Uterus (tissue), 4 donors: ENCODE measurements at places on chromosomes 5 and 9. TPM values are rescaled to one million over a fixed set of nuclear protein-coding genes. Genes with fewer than 3 reads are reported as not detected.

The RORB gene
- under 0.01 TPM for total RNA-seq

The HTR4 gene
- not detected for total RNA-seq

The OR13C2 gene
- total RNA-seq: not detected

The MSMP gene
- not detected for total RNA-seq

The KCNT1 gene
- not detected for total RNA-seq

The SLC34A1 gene
- not detected for total RNA-seq

The SMIM33 gene
- total RNA-seq: not detected

The LCN2 gene
- total RNA-seq: 2.6 TPM

The MEIKIN gene
- not detected for total RNA-seq

The RAI14 gene
- total RNA-seq: 32.4 TPM

The PCDHB15 gene
- 14.0 TPM for total RNA-seq

The ACOT12 gene
- not detected for total RNA-seq

The CCDC192 gene
- not detected for total RNA-seq

DNA sequence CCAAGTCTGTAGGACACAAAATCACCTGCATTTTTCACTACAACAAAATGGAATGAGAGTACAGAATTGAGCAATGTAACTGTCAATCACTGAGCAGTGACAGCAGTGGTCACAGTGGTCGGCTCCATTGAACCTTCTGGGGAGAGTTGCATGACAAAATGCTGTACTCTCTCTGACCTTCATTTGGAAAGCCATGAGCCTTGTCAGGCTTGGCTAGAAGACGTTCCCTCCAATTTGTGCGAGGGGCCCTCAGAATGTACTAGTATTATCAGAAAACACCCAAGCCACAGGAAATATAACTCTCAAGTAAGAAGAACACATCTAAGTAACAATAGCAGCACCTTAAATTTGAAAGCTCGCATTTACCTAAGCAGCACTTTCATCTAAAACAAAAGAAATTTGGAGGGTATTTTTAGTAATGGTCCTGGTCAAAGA is 425.6 kb upstream of the MEF2C start:
- H3K27me3 ChIP-seq: no peaks in the 10 kb centered on the region
- H3K4me1 ChIP-seq: no peaks in the 10 kb centered on the region
- H3K27ac ChIP-seq: no peak overlapping the region
- no peak for DNase-seq

GRCh38 chr5:43415935-43416802 is 4.0 kb upstream of the CCL28 start:
- H3K4me3 ChIP-seq: no peak overlapping the region
- no peaks in the 10 kb centered on the region for H3K36me3 ChIP-seq
- H3K27ac ChIP-seq: no peak overlapping the region

GRCh38 chr5:100423330-100423729 is 111.8 kb upstream of the FAM174A start:
- no peak for DNase-seq
- no peak overlapping the region for H3K4me3 ChIP-seq
- H3K27me3 ChIP-seq: no peaks in the 10 kb centered on the region

DNA sequence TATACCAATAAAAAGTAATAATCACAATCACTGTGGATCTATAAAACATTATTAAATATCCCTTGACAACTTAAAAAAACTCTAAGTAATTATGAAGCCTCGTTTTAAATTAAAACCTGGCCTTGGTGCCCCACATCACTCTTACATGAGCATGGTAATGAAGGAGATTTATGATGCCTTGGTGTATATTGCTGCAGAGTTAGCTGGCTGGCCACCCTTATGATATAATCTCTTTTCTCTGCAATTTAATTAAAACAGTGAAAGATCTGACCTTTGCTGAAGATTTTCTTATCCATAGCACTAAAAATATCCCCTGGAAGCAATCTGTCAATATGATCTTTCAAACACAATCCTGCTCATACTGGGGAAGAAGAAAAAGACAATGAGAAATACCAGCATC is 48.8 kb upstream of the PCSK1 start:
- H3K27ac ChIP-seq: no peak overlapping the region
- no peak for DNase-seq
- no peaks in the 10 kb centered on the region for H3K36me3 ChIP-seq

DNA sequence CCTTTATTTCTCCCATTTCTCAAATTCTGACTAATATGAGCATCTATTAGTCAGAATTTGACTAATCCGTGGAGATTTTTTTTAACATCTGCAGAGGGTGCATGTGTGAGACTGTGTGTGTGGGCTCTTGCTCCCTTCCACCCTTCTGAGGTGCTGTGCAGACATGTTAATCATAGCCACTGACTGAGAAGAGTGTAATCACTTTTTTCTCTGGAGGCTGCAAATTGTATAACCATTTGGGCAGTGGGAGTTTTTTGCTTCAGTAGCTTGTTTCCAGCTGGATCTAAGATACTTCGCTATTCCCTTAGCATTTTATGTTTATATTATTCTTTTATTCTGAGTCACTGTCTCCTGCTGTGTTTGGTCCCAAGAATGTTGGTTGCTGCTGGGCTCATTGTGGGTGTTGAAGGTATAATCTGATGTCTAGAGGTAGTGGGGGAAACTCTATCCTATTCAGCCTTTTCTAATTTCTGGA is 66.2 kb downstream of the ARHGEF28 start:
- no peak overlapping the region for H3K27ac ChIP-seq
- no peak overlapping the region for H3K4me3 ChIP-seq
- H3K4me1 ChIP-seq: no peaks in the 10 kb centered on the region
- H3K27me3 ChIP-seq: no peaks in the 10 kb centered on the region

GRCh38 chr5:99004960-99005359 is 76.2 kb upstream of the CHD1 start:
- no peaks in the 10 kb centered on the region for H3K27me3 ChIP-seq
- no peak overlapping the region for H3K27ac ChIP-seq

GRCh38 chr9:92973700-92974099 is 26.4 kb downstream of the FGD3 start:
- H3K4me1 ChIP-seq: no peaks in the 10 kb centered on the region
- no peaks in the 10 kb centered on the region for H3K27me3 ChIP-seq
- DNase-seq: no peak
- no peaks in the 10 kb centered on the region for H3K36me3 ChIP-seq
- no peak overlapping the region for H3K27ac ChIP-seq

- no peak overlapping the region for H3K4me3 ChIP-seq
- H3K36me3 ChIP-seq: no peaks in the 10 kb centered on the region
- DNase-seq: no peak
- no peaks in the 10 kb centered on the region for H3K4me1 ChIP-seq
- H3K27ac ChIP-seq: no peak overlapping the region
- no peaks in the 10 kb centered on the region for H3K27me3 ChIP-seq
Measured at GRCh38 chr5:157306692-157307471, 41.0 kb downstream of the CYFIP2 start.

DNA sequence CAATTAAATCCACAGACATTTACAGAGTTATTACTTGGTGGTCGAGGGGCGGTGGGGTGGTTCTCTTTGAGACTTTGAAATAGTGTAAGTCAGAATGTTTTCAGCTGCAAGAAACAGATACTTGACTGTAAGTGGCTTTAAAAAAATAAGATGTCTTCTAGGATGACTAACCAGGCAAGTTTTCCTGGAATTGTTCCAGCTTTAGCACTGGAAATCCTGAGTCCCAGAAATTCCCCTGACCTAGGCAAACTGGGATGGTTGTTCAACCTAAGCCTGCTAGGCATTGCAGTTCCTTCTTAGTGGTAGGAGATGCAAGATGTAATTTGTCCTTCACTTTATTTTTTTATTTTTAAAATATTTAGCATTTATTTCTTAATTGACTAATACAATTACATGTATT is 169.5 kb upstream of the POC5 start:
- H3K27ac ChIP-seq: no peak overlapping the region
- no peaks in the 10 kb centered on the region for H3K4me1 ChIP-seq

- H3K36me3 ChIP-seq: no peaks in the 10 kb centered on the region
- no peak for DNase-seq
- H3K27ac ChIP-seq: no peak overlapping the region
- no peaks in the 10 kb centered on the region for H3K27me3 ChIP-seq
Measured at GRCh38 chr5:52760695-52761366, 26.9 kb upstream of the ITGA1 start.

- H3K27me3 ChIP-seq: no peaks in the 10 kb centered on the region
- H3K27ac ChIP-seq: no peak overlapping the region
- no peak for DNase-seq
Measured at GRCh38 chr5:116454417-116454927, 120.2 kb downstream of the SEMA6A start.

DNA sequence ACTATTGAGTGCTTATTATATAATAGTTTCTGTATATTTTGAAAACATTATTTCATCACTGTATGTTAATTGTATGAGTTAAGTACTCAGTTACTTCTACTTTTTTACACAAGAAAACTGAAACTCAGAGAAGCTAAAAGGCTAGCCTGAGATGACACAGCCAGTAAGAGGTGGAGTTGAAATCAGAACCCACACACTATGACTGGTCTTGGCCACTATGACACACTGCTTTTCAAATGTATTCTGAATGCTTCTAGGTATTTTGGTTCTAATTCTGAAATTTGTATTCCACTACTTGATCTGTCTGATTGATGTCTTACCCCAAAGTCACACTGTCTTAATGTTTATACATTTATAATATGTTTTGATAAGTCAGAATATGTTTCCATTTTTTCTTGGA is 181.8 kb downstream of the ZDHHC21 start:
- no peaks in the 10 kb centered on the region for H3K36me3 ChIP-seq
- no peak for DNase-seq
- H3K27ac ChIP-seq: no peak overlapping the region
- no peaks in the 10 kb centered on the region for H3K4me1 ChIP-seq
- H3K4me3 ChIP-seq: no peak overlapping the region
- no peaks in the 10 kb centered on the region for H3K27me3 ChIP-seq

DNA sequence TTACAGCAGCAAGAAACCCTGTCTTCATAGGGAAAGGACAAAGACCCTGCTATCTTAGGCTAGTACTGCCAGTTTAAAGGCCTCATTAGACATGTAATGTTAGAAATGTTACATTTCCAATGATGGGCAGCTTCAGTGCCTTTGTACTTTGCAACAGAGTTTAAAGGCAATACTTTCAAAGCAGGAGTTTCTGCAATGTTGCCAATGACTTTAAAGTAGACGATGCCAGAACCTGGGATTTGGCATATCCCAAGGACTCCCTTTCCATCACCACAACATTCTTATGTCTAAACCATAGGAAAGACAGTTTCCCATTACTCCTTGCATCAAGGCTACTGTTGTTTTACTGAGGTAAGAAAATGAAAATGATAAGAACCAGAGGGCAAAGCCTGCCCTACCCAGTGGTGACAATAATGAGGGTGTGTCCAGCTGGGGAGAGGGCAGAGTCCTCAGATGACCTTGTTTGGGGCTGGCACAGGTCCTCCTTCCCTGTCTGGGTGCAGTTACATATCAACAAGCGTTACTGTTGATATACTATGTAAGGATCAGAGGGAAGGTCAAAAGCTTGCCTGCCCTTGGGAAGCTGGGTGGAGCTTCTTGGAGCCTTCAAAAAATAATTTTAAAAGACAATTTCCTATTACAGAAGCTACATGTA is 27.5 kb upstream of the MLANA start:
- H3K27me3 ChIP-seq: no peaks in the 10 kb centered on the region
- H3K4me3 ChIP-seq: no peak overlapping the region
- H3K4me1 ChIP-seq: no peaks in the 10 kb centered on the region
- no peaks in the 10 kb centered on the region for H3K36me3 ChIP-seq
- DNase-seq: no peak

DNA sequence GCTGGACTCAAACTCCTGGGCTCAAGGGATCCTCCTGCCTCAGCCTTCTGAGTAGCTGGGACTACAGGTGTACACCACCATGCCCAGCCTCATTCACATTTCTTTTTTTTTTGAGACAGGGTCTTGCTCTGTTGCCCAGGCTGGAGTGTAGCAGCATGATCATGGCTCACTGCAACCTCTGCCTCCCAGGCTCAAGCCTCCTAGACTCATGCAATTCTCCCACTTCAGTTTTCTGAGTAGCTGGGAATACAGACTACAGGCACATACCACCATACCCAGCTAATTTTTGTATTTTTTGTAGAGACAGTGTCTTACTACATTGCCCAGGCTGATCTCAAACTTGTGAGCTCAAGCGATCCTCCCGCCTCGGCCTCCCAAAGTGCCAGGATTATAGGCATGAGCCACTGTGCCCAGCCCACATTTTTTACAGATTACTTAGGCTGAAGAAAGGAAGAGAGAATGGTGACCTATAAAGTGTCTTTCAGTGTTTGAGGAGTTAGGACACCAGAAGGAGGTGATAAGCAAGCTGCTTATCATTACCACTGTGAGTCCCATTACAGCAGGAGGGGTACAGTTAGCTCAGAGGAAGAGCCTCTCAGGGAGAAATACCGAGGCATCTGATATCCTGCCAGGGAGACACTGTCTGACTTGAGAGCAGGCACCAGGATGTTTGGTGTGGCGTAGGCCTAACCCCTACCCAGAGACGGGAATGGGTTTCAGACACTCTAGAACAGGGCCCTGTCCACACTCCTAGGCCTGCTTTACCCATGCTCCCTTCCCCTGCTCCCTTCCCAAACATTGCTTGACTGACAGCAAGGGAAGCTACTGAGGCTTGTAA is 9.7 kb downstream of the FAXDC2 start:
- no peaks in the 10 kb centered on the region for H3K27me3 ChIP-seq
- no peaks in the 10 kb centered on the region for H3K4me1 ChIP-seq
- no peak for DNase-seq
- H3K27ac ChIP-seq: no peak overlapping the region
- H3K4me3 ChIP-seq: no peak overlapping the region

GRCh38 chr5:35306716-35307365 is 76.6 kb upstream of the PRLR start:
- no peaks in the 10 kb centered on the region for H3K27me3 ChIP-seq
- H3K27ac ChIP-seq: peak overlapping the region; percentile 66
- H3K36me3 ChIP-seq: no peaks in the 10 kb centered on the region
- no peak for DNase-seq
- no peak overlapping the region for H3K4me3 ChIP-seq
- H3K4me1 ChIP-seq: peaks cover 3% of the 10 kb centered on the region

DNA sequence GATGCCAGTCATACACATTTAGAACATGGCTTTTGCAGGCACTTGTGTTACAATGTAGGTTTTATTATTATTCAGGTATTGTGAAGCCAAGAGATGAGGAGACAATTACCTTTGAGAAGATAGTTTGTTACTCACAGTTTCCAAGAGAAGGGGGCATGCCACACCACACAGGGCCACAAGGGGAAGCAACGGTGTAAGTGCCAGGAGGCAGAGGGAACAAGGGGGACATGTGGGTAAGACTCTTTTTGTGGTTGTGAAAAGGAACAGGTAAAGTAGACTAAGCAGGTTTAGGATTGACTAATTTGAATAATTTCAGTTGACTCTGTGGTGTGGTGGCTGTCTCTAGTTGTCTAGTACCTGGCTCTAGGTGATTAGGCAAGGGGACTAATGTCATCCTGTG is 191.2 kb downstream of the TRPM6 start:
- no peaks in the 10 kb centered on the region for H3K36me3 ChIP-seq
- no peaks in the 10 kb centered on the region for H3K27me3 ChIP-seq
- no peak overlapping the region for H3K4me3 ChIP-seq
- no peak overlapping the region for H3K27ac ChIP-seq
- H3K4me1 ChIP-seq: no peaks in the 10 kb centered on the region

GRCh38 chr5:65108786-65109743 is 340.3 kb downstream of the CWC27 start:
- no peak overlapping the region for H3K27ac ChIP-seq
- no peak for DNase-seq
- no peaks in the 10 kb centered on the region for H3K4me1 ChIP-seq
- no peak overlapping the region for H3K4me3 ChIP-seq
- H3K36me3 ChIP-seq: no peaks in the 10 kb centered on the region

GRCh38 chr5:169258372-169259000 is 42.5 kb downstream of the SLIT3 start:
- H3K27ac ChIP-seq: no peak overlapping the region
- H3K4me1 ChIP-seq: no peaks in the 10 kb centered on the region
- no peak overlapping the region for H3K4me3 ChIP-seq
- no peaks in the 10 kb centered on the region for H3K36me3 ChIP-seq
- H3K27me3 ChIP-seq: no peaks in the 10 kb centered on the region

GRCh38 chr9:85045271-85045670 is 375.7 kb downstream of the NTRK2 start:
- no peak for DNase-seq
- H3K4me1 ChIP-seq: no peaks in the 10 kb centered on the region
- no peak overlapping the region for H3K4me3 ChIP-seq
- no peaks in the 10 kb centered on the region for H3K36me3 ChIP-seq
